ENCODE measurements at places on chromosomes 3 and 15.

DNA sequence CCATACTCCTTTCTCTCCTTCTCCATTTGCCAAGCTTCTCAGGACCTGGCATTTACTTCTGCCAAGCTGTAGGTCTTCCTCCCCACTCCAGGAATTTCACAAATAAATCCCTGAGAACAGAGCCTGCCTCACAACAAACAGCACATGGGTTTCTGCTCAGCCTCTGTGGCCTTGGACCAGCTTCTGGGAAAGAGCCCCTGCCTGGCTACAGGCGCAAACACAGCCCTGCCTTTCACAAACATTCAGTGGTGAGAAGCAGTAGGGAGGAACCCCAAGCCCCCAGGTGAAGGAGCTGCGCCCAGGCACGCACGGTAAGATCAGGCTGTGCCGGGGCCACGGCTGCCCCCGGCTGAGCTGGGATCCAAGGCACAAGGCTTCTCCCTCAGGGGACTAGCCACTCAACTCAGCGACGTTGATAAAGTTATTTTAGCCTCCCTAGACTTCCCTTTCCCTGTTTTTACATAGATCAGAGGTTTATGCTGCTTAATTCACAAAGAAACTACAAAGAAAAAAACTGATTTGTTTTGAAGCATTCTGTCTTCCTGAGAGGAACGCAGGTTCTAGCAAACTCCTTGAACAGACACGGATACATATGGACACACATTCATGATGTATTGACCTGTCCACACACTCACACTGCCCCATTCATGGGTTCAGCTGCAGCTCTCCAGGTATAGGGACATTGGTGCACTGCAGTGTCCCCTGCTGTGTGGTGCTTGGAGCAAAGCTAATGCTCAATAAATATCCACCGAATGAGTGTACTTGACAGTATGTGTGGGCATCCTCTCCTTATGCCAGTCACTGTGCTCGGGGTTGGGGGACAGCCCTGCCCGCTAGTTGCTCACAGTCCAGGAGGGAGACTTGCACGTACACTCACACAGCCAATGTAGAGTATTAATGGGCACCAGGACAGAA, 25.4 kb downstream of the HES1 start:
- DNase-seq, result no peak

DNA sequence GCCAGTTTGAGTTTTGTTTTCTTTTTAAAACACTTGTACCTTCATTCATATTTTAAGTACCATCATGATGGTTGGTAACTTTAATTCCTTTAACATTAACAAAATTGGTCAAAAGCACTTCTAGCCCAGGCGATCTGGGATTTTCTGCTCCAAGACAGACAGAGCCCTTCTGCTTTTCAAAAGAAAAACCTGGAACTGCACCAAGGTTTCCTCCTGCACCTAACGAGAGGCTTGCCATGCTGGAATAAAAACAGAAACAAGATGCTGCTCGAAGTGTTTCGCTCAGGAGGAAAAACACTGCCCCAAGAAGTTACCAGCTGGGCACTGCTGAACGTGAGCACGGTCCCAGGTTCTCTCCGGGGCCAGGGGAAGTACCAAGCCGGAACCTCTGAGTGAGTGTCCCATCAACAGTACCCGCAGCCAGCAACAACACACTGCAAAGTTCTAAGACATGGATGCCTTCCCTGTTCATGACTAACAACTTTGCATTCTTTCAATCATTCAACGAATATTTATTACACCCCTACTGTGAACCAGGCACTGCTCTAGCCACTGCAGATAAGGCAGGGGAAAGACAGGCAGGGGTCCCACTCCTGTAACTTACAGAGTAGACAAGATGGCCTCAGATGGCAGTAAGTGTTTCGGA, 98.8 kb downstream of the XXYLT1 start:
- DNase-seq, result no peak

- DNase-seq, result no peak
Measured at GRCh38 chr3:146524961-146525360, 19.4 kb downstream of the PLSCR1 start.

DNA sequence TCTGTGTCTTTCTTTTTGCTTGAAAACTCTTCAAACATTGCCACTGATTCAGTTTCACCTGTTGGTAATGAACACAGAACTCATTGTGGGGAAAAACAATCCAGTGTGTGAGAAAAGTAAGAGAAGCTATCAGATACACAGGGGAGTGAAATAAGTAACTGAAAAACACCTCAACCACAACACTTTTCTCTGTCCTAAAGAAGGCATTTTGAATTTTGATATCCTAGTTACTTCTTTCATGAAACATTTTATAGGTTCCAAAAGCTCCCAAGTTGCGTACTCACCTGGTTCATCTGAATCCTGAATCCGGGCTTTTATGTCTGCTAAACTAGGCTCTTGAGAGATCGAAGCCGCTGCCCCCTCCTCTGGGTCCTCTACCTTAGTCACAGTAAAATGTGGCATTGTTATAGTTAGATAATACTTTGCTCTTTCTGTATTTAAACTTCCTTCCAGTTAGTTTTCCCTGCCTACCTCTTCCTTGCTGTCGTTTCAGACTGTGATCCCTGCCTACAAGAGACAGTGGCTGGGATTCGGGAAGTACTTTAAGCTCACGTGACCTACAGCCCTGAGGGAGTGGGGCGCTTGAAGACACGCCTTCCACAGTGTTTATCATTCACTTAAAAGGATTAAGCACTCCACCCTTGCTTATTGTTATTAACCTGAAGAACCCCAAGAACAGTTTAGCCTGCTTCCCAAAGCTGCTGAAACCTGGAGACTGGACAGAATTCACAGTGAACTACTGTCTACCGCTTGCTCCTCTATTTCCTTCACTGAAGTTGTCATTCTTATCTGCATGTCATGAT, 19.1 kb downstream of the SLC12A6 start:
- no peak for DNase-seq

DNA sequence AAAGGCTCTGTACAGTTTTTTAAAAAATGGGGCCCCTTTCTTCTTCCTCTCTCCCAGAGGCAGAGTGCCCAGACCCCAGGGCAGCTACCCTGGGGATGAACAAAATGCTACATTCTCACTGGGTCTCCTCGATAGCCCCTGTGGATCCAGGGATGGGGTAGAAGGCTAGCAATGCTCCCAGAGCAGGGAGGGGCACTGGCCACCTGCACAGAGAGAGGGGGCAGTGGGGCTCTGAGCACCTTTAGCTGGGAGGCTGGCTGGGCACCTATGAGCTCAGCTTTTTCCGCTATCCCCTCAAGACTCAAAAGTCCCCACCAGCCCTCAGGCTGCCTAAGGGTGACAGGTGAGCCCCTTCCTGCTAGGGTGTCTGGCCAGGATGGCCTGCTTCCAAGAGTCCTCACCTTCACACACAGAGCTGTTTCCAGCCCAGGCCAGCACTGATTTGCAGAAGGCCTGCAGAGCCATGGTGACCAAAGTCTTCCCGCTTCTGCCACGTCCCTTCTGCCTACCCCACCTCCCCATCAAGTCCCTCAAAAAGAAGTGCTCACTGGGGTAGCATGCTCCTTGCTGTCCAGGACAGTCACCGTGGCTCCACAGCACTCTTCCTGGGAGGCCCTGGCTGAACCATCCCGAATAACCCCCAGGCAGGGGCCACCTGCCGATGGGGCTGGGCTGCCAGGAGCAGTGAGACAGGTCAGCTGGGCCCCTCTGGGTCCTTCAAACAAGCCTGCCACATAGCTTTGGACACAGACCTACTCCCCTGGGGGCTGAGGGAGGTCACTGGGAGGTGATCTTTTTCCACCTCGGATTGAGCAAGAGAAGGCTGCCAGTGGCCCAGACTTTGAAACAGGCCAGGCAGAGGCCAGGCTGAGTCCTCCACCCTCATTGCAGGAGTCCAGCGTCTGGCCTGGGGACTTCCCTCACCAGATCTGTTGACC, 20.4 kb downstream of the BMF start:
- no peak for DNase-seq

GRCh38 chr15:67911727-67912126, 71.9 kb upstream of the RNU6-1 start:
- no peak for DNase-seq

DNA sequence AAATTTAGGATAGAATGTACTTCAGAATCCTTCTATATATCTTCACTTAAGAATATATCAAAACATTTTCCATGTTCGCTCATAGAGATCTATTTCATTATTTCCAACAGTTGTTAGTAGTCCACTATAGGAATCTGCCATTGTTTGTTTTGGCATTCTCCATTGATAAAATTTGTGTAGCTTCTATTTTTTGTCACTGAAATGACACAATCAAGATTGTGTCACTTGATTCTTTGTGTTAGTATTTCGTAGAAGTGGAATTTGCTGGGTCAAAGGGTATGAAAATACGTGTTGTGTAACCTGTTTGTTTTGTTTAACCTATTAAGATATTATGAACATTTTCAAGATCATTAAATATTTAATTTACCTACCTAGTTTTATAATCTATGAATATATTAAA, 15.9 kb upstream of the GPR156 start:
- DNase-seq, result no peak

DNA sequence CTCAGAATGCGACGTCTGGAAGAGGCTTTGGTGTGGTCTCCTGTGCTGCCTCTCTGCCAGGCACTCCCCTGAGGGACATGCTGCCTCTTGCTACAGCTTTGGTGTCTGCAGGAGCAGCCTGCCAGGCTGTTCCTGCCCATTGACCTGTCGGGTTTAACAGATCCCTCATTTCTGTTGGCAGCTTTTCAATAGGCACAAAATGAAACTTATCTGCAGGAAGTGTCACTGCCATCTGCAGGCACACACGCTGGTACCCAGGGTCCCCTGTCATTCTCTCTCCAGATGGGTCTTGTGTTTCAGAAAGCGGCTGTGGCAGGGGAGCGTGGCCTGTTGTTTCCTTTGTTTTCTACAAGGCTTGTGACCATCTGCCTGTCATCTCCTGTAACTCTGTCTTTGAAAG, 328.3 kb upstream of the CHRM5 start:
- no peak for DNase-seq

DNA sequence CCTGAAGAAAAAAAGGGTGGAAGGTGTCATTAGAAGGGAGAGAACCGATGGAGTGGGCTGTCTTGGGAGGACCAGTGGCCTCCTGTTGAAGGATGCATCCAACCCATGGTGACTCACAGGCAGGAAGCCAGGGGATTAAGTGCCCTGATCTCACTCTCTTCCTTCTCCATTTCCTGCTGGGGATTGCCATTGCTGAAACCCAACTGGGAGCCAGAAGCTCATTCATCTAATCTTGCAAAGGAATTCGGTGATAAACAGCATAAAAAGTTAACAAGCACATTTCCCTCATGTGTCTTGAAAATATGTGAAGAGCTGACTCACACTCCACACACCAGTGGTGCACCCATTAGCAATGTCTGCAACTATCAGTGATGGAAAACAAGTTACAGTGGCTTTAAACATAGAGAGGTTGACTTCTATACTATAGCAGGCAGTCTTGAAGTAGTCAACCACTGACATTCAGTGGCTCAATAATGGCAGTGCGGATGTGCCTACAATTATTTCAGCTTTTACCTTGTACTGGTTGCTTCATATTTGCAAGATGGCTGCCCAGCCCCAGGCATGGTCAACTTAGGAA, 12.8 kb upstream of the CSRNP1 start:
- no peak for DNase-seq

Measured in naive thymus-derived CD8-positive, alpha-beta T cell (primary cell).